Activated CD4-positive, alpha-beta T cell treated with anti-CD3 and anti-CD28 coated beads, Interleukin-2, amount 10 ng/mL, durations not matched to agents 24 days and 14 days (primary cell): ENCODE measurements at places on chromosomes 7 and 10.

DNA sequence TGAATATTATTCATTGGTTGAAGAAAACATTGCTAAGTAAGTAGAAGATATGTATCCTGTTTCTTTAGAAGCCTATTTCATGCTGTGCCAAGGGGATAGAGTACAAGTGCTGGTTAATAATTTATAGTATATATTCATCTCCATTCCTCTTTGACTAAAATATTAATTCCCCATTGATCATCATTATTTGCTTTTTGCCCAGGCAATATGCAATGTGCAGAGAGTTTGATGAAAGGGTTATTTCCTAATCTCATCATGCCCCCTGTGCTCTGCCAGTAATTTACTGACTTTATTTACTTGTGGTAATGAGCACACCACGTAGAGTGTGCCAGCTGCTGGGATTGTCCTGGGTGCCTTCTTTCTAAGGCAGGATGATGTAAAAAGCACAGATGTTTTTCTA, 180.9 kb downstream of the REEP3 start:
- DNase-seq: no peak

DNA sequence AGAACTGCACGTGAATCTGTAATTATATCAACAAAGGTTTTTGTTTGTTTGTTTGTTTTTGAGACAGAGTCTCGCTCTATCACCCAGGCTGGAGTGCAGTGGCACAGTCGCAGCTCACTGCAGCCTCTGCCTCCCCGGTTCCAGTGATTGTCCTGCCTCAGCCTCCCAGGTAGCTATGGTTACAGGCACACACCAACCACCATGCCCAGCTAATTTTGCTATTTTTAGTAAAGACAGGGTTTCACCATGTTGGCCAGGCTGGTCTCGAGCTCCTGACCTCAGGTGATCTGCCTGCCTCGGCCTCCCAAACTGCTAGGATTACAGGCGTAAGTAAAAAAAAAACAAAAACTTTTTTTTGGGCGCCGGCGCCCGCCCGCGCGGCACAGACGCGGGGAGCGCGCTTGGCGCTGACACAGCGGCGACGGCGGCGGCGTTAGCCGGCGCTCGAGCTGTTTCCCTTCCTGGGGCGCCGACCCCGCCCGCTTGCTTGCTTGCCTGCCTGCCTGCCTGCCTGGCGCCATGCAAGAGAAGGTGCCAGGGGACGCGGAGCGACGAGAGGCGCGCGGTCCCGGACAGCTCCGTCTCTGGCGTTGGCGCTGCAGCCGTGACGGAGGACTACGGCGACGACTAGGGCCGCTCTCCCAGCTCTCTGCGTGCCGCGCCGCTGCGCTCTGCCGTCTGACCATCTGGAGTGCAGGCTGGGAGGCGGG, 171.4 kb upstream of the NUPR2 start:
- DNase-seq: no peak

GRCh38 chr7:30566596-30566995, 28.1 kb upstream of the GARS1 start:
- no peak for DNase-seq

DNA sequence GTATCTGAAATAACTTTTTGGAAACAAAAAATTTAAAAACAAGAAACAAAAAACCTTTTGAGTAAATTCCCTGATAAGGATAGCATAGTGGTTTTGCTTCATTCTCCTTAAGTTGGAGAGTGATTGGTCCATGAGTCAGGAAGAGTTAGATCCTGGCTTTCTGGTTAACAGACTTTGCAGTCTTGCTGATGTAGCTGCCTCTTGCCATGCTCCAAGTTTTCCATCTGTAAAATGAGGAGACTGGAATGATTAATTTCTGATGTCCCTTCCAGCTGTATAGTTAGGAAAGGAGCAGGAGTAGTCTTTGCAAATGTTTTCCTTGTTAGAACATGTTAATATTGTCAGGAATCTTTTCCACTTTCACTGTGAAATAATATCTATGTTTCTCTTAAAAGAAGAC, 266.6 kb downstream of the DNAJB9 start:
- no peak for DNase-seq

- DNase-seq: no peak
Observed at GRCh38 chr10:133608855-133609254, 17.7 kb downstream of the FRG2B start.

- no peak for DNase-seq
Observed at GRCh38 chr10:84181631-84182030, 8.0 kb downstream of the GPR15LG start.

DNA sequence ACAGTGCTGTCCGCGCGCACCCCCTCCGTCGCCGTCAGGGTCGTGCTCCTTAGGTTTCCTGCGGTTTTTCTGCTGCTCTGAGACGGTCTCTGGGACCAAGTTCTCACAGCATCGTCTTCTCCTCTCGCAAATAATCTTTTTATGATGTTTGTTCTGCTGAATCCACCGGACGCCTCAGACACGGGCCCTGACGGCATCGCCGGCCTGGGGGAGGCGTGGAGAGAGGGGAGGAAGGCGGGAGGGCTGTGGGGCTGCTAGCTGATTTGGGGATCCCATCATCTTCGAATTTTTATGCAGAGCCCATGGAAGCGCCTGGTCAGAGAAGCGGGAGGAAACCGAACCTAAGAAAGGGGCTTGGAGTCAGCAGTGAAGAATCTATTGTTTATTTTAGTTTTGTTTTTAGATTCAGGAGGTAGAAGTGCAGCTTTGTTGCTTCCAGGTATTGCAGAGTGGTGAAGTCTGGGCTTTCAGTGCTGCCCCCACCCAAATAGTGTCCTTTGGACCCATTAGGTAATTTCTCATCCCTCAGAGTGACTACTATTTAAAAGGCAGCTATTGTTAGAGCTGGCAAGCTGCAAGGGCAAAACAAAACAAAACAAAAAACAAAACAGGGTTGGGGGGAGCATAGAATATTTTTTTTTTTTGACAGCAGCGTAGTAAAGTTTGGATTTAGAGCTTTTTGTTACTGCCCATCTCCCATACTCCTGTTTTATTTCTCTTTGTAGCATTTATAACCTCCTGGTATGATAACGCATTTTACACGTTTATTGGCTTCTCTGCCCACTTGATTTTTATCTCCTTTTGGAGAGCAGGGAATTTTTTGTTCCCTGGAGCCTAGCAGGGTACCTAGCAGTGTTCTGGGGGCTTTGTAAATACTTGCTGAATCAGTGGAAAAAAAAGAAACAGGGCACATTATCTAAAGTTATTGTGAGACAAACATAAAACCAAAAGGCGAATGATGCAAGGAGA, 92.6 kb downstream of the SPAG6 start:
- no peak for DNase-seq

DNA sequence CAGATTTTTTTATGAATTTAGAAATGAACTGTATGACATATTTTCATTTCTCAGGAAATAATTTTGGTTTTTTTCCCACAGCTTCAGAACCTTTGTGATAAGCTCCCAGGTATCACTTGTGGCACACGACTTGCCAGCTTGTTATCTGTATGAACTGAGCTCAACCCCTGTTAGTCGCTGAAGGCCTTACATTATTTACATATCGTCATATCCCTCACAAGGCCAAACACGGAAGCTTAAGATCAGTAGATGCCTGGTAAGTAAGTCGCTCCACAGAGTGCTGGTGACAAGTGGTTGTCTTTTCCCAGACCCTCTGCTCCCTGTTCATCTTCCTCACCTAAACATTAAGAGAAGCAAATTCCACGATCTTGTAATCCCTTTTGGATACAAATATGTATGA, 55.2 kb downstream of the RAPGEF5 start:
- no peak for DNase-seq

GRCh38 chr7:98283127-98283886, 1.8 kb downstream of the BRI3 start:
- no peak for DNase-seq

GRCh38 chr7:2465928-2466327, 10.3 kb downstream of the GRIFIN start:
- DNase-seq: no peak

- DNase-seq: no peak
Observed at GRCh38 chr7:44107116-44107960, 3.2 kb downstream of the AEBP1 start.

GRCh38 chr10:72720814-72721660, 29.1 kb downstream of the MCU start:
- DNase-seq: peak; percentile 44

DNA sequence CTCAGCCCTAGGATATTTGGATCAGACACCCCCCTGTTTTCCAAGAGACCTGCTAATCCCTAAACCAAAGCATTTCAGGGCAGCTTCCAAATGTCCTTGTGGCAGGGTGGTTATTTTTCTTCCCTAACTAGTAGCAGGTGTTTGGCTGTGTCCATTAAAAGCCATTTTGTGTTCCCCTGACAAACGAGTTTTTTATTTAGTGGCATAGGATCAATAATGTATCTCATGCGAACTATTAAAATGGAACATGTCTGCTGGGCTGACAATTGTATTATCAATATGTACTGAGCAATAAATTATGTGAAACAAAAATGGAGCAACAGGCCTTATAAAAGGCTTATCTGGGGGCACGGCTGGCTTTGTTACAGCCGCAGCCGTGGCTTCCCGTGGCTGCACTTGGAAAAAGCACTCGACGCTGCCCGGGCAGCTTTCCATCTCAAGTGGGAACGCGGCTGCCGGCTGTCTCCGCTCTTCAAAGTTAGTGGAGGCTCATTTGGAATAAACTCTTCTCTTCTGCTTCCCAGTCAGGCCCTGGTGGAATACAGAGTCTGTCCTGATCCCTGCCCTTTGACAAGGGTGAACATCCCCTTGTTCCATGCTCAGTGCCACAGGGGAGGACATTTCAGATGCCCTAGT, 554.3 kb downstream of the TYW1 start:
- no peak for DNase-seq

DNA sequence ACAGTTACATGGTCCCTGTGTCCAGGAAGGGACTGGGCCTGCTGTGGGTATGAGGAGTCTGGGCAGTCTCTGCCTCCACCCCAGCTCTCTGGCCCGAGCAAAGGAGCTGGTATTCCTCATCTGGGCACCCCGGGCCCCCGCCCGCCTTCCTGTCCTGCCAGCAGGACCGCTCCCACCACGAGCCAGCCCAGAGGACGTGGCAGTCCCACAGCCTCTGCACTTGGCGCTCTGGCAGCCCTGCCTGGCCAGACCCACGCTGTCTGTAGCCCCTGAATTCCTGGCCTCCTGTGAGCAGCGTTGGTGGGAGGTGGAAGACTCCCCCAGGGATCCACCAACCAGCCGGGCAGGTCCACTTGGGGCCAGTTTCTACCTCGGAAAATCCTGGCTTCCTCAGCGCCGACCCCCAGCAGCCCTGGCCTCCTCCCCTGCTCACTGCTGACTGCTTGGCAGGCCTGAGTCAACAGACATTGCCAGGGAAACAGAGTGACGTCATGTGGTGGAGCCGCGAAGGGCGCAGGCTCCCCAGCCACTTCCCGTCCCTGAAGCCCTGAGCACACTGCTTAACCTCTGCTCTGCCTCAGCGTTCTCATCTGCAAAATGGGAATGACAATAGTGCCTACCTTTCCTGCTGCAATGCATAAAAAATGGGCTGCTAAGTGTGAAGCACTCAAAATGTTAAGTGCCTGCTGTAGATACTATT, 21.6 kb upstream of the LIMK1 start:
- peak; percentile 82 for DNase-seq

GRCh38 chr10:74040200-74041126, 42.5 kb downstream of the VCL start:
- DNase-seq: no peak

- DNase-seq: no peak
Observed at GRCh38 chr10:108850138-108850854, 1073.0 kb downstream of the XPNPEP1 start.

DNA sequence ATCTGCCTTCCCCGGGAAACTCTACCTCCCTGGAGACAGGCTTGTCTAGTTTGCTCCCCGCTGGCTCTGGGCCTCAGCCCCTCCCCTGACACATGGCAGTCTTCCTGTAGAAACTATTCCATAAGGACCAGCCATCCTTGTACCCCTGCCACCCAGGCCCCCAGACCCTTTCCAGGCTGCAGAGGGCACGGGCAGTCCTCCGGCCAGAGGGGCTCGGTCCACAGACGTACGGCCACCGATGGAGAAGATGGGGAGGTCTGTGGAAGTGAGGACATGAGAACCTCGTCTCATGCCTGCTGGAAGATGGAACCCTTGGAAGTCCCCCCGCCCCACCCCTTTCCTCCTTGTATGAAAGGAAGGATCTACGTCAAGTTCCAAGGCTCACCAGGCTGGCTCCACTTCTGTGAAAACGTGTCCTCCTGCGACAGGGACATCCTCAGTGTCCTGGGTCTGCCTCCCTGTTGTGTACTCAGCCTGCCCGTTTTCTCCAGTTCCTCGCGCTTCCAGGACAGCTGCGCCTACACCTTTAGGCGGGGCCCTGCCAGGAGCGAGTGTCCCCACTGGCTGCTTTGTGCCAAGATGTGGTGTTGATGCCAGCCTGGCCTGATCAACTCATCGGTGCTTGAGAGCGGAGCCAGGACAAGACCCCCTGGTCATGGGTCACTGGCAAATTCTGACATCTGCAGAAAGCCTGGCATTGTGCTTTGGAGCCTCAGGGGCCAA, 414.9 kb downstream of the GLRX3 start:
- DNase-seq: no peak

- no peak for DNase-seq
Observed at GRCh38 chr7:22587322-22587721, 87.3 kb upstream of the STEAP1B start.

DNA sequence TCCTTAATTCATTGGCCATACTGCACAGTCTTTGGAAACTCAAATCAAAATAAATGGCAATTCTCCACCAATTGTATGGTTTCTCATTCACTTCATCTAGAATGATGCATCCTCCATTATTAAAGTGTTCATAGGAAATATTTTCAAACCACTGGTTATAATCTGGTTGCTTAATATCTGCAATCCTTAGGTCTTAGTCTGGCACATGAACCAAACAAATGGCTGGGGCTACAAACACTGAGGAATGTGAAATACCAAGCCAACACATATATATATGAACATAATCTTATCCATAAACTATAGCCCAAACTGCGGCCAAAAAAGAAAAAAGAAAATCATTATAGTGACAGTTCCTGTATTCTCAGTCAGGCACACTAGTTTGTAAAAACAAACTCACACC, 5.7 kb upstream of the MSS51 start:
- no peak for DNase-seq

DNA sequence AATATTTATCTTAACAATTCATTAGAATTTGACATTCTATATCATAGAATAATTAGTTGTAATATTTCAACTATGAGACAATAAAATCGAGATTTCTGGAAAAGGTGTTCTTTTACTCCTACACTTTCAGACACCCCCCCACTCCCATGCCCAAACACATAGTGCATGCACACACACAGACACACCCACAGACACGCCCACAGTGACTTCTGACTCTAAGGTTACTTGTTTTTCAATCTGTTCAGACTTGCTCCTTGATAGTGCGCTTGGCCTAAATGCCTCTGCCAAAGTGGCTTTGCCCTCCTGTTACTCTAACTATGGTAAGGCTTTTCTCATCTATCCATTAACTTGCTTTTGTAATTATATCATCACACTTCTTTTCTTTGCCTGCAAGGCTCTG, 144.0 kb upstream of the PPP1R3A start:
- no peak for DNase-seq

GRCh38 chr7:85426487-85426960, 239.7 kb upstream of the SEMA3D start:
- DNase-seq: no peak
